Stimulated activated CD4-positive, alpha-beta T cell treated with anti-CD3 and anti-CD28 coated beads, Interleukin-12 subunit alpha, Interleukin-12 subunit beta, amount 100 ng/mL, for 24 hours (primary cell): ENCODE measurements at places on chromosomes 3 and 15.

DNA sequence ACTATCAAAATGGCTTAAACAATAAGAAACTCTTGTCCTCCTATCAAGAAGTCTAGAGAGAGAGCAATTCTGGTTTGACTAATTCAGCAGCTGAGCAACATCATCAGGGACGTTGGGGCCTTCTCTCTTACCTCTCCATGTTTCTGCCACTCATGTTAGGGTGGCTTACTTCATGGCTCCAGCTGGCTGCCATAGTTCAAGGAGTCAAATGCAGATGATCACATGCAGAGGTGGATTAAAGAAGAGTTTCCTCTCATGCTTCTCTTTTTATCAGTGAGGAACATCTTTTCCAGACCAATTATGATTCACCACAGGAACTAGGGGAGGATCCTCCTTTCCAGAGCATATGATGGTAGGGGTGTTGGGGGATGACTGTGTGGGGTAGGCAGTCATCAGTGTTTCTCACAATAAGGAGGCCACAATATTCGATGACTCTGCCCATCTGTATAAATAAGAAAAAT is 45.5 kb downstream of the NEK11 start:
- no peak for DNase-seq

GRCh38 chr3:128496602-128497304 is 3.8 kb upstream of the GATA2 start:
- no peak for DNase-seq

DNA sequence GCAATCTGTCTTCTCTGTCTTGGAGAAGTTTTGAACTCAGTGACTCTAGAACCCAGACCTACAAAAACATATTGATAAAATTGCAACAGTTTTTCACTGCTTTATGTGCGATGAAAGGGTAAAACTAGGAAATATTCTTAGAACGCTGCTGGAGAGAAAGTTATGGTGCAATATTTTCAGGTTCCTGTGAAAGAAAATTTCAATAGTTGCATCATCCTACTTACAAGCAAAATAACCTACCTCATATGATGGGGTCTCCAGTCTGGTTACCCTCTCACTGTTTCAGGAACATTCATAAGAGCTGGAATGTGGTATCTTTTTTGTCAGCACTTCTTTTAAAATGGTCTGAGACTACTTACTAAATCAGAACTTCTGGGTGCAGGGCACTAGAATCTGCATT is 27.1 kb downstream of the GATM start:
- DNase-seq: no peak

DNA sequence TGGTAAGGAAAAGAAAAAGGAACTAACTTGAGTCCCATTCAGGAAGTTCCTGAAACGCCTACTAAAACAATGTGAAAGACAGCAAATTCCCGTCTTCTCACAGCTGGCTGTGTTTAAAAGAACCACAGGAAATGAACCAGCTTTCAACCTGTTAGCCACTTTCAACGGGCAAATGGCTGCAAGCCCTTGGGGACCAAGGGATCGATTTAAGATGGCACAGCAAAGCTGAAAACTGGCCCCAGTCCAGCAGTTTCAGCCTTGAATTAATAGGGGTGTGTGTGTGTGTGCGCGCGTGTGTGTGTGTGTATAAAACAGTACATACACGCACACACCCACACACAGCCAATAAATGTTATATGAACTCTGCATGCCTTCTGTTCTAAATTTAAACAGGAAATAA is 168.7 kb upstream of the TMCO5A start:
- DNase-seq: no peak

DNA sequence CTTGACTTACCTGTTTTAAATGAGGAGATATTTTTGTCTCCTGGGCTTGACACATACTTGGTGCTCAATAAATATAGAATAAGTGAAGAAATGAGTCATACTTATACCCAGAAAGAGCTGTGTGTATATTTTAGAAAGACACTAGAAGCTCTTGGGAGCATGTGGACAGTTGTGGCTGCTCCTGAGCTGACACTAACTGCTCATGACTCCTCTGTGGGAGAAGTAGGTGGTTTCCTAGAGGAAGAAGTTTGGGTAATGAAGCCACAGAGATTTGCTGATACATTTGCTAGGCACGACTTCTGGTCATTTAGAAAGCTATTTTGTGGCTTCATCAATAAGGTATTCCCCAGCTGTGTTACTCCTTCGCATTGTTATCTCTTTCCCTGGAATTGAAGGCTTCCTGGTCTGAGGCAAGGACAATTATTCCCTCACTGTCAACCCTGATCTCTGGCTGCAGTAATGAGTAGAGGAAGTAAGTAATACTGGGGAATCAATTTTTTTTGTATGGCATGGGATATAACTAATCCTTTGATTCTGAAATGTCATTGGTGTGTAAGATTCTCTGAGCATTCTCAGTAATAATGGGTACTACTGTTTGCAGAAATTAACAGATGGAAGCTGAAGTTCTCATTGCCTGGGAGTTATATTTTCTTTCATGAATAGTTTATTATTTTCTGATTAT is 79.6 kb upstream of the DCBLD2 start:
- DNase-seq: no peak
